Gastroesophageal sphincter (tissue), 4 donors: ENCODE measurements at places on chromosomes 2 and 18. TPM values are rescaled to one million over a fixed set of nuclear protein-coding genes. Genes with fewer than 3 reads are reported as not detected.

ACADL gene
- total RNA-seq = 3.9 TPM

LOXHD1 gene
- total RNA-seq = 0.15 TPM

CD302 gene
- 19.0 TPM for total RNA-seq

PSMA8 gene
- total RNA-seq = not detected

DOK6 gene
- 3.4 TPM for total RNA-seq

TMEM178A gene
- total RNA-seq = 5.6 TPM
